ENCODE measurements at places on chromosomes 7 and 10.
A peak's percentile ranks its signal among the peaks of the same experiment; 100 is the strongest.

GRCh38 chr7:99863847-99864440 is 12.9 kb downstream of the OR2AE1 start:
- peak; percentile 23 for DNase-seq

DNA sequence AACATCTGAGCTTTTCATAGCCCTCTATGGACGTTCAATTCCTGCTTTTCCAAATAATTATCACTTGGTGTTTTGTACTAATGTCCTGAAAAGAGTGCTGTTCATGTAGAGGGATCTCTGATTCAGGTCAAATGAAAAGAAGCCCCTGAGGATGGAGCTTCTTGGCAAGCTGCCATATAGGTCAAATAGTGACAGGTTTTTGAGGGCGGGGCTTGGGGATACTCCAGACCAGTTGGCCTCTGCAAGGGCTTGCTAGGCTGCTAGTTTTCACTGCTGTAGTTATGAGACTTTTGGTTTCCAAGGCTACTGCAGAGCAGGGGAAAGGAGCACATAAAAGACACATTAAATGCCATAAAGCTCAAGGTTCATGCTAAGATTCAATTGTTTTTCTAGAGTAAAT is 257.2 kb upstream of the CACNA2D1 start:
- no peak for DNase-seq

- DNase-seq = peak; percentile 44
These were observed 627 bp upstream of the SSMEM1 start for GRCh38 chr7:130207033-130207432.

DNA sequence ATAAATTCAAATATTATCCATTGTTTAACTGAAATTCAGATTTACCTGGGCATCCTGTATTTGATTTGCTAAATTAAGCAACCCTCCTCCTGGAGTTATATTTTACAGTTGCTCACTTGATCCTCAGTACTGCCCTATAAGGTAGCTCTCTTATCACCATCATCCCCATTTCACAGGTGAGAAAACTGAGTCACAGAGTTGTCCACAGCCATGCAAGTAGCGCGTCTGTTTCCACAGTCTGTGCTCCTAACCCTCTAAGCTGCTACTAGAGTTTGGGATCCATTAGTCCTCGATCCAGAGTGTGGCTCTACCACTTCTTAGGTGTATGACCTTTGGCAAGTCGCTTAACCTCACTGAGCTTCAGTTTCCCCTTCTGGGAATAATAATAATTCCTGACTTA is 34.9 kb upstream of the KDM7A start:
- DNase-seq = no peak

DNA sequence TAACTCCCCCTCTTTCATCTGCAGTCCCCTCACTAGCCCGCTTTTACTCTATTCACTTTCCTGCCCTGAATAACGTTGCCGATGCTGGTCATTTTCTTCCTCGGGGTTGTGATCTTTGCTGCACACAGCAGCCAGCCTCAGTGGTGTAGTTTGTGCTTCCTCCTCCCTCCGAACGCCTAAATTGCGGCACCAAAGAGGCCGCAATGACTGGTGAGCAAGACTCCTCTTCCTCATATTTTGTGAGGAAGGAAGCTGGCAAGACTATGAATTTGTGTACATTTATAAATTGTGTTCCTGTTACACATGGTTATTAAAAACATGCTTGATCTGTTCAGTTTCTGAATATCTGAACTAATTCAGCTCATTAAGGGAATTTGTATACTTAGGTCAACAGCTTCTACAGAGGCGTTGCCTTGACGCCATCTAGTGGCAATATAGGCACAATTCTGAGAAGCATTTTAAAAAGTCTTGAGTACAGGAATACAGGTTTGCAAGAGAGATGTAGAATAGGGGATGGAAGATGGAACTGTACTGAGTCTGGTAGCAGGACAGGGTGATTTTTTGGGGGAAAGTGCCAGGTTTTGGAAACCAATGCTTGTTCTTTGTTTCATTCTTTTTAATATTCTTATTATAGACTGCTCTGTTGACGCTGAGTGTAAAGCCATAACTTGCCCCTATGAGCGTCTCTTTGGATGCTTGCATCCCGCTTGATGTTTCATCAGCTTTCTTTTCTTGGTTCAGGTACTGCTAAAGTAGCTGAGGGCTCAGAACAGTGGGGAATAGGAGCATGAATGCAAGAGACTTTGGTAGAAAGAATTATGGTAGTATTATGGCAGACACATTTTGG is 4.1 kb upstream of the TAS2R5 start:
- DNase-seq = peak; percentile 84

GRCh38 chr10:65430979-65431378 is 1494.9 kb upstream of the LRRTM3 start:
- peak; percentile 72 for DNase-seq

DNA sequence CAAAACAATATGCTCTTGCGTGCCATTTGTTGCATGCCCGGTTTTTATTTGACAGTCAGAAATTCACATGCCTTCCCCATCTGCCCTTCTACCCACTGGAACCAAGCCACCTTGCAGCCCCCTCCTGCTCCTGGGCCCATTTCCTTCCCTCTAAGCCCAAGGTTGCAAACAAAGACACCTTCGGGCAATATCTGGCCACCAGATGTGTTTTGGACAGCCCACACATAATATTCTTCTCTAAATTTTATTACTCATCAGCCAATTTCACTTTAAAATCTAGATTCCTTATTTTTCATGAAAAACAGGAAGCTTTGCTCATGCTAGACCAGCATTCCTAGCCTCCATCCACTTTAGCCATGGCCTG is 18.2 kb upstream of the C10orf105 start:
- no peak for DNase-seq

DNA sequence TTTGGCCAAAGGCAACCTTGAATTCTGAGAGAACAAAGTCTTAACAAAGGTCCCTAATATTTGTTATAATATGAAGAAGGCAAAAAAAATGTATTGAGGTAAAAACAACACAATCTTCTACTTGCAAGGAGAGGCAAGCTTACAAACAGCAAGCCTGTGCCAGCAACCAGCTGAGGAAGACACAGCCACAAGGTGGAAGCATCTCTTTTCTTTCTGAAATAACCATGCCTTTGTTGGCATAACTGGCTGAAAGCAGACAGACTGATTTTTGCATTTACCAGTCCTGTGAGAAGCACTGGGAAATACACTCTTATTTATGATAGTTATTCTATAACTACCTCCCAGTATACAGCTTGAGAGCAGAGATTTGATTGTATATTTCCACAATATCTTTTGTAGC is 292.0 kb downstream of the PHTF2 start:
- no peak for DNase-seq

- no peak for DNase-seq
These were observed 68.1 kb downstream of the CPEB3 start for GRCh38 chr10:92222603-92223262.

GRCh38 chr7:113179313-113179712 is 61.0 kb upstream of the SMIM30 start:
- DNase-seq = no peak

DNA sequence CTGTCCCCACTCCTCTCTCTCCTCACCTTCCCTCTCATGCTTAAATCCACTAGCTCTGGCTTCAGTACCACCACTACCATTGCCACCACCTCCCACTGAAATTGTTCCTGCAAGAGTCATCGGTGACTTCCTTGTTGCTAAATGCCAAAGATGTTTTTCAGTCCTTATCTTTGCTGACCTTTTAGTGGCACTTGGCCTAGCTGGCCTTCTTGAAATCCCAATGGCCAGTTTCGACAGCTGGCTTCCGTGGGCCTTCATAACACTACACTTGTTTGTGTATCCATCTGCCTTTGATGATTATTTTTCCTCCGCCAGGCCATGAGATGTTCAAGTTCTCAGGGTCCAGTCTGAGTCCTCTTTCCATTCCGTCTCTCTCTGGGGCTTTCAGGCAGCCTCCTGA is 118.2 kb upstream of the NANOS1 start:
- DNase-seq = peak; percentile 36

- no peak for DNase-seq
These were observed 109.9 kb downstream of the ZMIZ1 start for GRCh38 chr10:79178614-79179163.

DNA sequence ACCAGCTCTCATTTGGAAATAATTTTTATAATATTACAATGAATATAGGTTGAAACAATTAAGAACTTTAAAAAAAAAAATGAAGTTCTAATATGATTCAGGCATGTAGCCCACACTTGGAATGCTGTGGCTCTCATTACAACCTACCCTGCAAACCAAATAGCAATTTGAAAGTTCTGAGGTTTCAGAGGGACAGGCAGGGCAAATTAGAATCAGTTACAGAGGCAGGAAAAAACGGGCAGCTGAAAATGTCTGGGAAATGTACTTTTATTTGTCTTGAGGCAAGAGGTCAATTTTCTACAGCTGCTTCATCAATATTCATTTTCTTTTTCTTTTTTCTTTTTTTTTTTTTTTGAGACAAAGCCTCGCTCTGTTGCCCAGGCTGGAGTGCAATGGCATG is 95.3 kb downstream of the PIP4K2A start:
- DNase-seq = no peak

DNA sequence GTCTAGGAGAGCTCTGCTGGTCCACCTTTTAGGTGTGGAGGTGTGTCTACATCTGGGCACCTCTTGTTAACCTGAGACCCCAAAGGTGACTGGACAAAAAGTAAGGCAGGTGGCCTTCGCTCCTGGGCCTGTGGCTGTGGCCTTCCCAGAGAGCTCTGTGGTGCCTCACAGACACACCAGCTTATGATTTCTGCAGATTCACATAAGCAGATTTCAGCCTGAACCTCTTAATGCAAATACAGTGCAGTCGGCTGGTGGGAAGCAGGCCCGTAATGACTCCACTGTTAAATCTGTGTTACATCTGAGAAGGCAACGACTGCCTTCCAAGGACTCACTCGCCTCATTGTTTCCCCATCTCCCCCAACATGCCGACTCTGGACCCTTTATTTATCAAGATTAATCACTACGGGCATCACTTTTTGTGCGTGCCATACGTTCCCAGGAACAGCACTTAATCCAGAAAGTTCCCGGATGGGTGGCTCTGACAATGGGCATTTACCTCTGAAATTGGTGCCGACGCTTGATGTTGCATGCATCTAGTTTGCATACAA is 119.8 kb downstream of the EBF3 start:
- DNase-seq = no peak

DNA sequence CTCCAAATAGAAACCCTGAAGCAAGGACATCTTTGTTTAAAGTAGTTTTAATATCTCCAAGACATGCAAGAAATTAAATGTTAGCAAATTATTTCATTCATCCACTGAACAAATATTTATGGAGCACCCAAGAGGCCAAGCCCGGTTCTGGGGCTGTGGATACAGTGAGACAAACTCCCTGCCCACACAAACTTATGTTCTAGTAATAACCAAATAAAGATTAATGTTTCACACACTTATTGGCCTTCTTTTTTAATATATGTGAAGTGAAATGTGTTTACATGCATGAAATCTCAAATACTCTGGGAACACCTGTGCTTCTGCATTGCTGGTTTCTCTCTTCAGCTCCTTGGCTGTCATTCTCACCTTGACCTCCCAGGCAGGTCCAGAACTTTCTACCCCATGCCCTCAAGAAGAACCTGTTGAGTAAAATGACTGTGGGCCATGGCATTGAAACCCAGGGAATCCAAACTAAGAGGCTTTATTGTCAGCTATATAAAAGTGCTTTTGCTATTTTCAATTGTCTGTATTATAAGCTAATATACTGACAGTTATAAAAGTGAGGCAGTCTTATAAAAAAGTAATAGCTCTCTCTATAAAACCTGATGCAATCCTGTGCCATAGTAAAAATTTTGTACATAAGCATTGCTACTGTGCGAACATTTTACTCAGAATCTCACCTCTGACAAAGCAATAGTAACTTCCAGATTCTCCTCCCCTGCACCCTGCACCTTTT is 43.7 kb downstream of the SVIL start:
- DNase-seq = no peak

DNA sequence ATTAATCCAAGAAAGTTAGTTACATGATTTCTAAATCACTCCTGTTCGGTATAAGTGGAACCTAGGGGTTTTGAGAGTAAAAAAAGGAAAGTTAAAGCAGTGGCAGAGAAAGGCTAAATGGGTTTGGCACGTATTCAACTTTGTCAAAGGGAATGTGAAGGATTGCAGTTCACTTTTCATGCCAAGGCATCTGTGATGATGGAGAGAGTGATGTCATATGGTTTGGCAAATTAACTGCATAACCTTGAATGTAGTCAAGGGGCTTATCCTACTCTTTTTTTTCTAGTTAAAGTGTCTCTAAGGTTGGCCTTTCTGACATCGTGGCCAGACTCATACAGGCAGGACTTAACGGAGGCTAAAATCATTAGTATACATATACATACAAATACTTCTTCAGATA is 277.8 kb downstream of the EXOC4 start:
- DNase-seq = no peak

- DNase-seq = no peak
These were observed 17.9 kb upstream of the GDF10 start for GRCh38 chr10:47282005-47282656.

- peak; percentile 67 for DNase-seq
These were observed at the start of gene AP3M1 for GRCh38 chr10:74150204-74150989. AP3M1 (minus strand) TSS chr10:74150828; CDS start chr10:74138379, 12,449 bp downstream.

DNA sequence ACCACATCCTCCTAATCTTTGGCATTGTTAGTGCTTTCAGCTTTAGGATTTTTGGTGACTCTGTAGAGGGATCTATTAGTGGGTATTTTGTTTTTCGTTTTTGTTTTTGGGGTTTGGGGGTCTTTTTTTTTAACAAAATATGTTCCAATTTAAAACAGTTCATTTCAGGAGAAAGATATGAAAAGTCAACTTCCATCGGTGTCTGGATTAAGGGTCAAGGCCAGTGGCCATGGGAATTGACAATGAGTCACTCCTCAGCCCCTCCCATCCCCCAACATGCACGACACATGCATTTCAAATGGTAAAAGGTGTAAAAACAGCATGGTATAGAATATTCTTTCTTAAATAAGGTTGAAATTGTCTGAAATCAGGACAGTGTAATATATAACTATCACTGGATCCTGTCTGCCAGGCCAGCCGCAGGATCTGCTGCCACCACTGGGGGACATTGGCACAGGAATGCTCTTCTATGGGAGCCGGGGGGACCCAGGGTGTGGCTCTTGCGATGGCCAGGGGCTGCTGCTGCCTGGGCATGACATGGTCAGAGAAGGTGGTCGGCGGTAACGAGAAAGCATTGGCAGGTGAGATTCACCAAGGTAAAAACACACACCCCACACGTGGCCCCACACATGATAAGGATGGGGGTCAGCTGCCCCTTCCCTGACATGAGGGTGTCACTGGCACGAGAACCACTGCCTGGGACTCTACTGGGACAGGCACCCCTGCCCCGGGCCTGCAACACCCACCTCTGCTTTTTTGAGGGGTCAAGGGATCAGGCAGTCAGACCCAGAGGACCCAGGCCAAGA is 126.2 kb upstream of the KCTD7 start:
- DNase-seq = no peak

DNA sequence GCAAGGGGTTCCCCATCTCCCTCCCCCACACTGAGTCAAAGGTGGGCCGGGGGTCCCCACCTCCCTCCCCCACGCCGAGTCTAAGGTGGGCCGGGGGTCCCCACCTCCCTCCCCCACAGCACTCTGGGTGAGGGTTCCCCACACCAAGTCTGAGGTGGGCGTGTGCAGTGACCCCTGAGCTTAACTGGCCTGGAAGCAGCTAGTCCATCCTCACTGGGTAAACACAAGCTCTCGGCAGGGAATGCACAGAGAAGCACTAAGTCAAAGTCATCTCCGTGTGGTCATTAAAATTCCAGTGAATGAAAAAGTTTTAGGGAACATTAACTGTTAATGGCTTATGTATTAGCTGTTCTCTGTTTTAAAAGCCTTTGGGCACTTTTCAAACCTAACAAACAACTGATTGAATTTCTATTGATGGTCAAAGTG is 43.7 kb upstream of the PRKAR1B start:
- no peak for DNase-seq

GRCh38 chr10:11667756-11668155 is 56.3 kb upstream of the USP6NL start:
- DNase-seq = peak; percentile 87

- peak; percentile 65 for DNase-seq
These were observed at the start of gene SAMD9L for GRCh38 chr7:93148144-93148543. SAMD9L (minus strand) TSS chr7:93148385; CDS start chr7:93135971, 12,414 bp downstream.

Measured in Karpas-422 (cell line).